Natural killer cell treated with Interleukin-12 subunit alpha and Interleukin-12 subunit beta and Interleukin-15 and Interleukin-18, amount 100 ng/mL, for 72 hours (primary cell): ENCODE measurements at places on chromosomes 7 and 10. TPM values are rescaled to one million over a fixed set of nuclear protein-coding genes. Genes with fewer than 3 reads are reported as not detected.

GRCh38 chr7:10245406-10245805 lies 728.3 kb upstream of the PHF14 start:
- DNase-seq = no peak

- no peak for DNase-seq
These were observed 51.9 kb upstream of the PTN start for GRCh38 chr7:137395420-137395819.

DNA sequence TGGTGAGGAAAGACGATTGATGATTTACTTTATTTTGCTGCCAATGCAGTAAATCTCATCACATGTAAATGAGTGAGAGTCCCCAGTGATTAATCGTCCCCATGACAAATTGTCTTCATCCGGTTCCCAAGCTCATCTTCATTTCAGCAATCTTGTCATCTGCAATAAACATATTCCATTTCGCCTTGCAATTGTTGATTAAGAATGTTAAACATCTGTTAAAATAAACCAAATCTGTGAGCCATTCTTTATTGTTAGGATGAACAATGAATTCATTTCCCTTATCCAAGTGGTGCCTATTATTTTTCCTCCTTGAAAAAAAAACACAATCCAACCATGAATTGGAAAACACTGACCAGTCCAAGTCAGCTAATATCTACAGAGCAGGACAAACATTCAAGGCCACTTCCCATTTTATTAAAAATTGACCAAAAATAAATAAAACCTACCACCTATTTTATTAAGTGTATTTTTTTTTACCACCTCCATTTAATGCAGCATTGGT lies 36.5 kb downstream of the NPS start:
- DNase-seq = no peak

DNA sequence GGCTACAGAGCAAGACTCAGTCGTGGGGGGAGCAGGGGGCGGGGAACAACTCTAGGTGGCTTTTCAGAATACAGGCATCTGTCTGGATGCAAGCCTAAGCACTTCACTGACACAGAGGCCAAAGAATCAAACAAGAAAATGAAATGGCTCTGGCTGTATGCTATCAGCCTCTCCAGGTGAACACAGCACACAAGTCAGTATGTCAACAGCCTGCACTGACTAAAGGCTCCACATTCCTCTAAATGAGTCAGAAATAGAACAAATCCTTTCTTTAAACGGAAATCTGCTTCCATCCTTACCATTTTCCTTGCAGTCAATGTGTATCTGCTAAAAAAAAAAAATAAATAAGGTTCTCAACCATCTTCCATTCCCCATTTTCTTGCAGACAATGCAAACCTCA lies 88.3 kb downstream of the ARMH3 start:
- no peak for DNase-seq

DNA sequence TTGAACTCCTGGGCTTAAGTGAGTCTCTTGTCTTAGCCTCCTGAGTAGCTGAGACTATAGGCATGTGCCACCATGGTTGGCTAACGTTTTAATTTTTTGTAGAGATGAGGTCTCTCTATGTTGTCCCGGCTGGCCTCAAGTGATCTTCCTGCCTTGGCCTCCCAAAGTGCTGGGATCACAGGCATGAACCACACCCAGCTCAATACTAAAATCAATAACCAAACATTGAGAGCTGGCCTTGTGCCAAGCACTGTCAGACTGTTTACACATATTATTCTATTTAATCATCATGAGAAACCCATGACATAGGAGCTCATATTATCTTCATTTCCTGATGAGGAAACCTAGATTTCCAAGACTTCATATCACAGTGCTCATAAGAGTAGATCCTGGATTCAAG lies 251.2 kb downstream of the BAMBI start:
- DNase-seq = no peak

GRCh38 chr7:110375068-110375467 lies 715.9 kb upstream of the LRRN3 start:
- no peak for DNase-seq

DNA sequence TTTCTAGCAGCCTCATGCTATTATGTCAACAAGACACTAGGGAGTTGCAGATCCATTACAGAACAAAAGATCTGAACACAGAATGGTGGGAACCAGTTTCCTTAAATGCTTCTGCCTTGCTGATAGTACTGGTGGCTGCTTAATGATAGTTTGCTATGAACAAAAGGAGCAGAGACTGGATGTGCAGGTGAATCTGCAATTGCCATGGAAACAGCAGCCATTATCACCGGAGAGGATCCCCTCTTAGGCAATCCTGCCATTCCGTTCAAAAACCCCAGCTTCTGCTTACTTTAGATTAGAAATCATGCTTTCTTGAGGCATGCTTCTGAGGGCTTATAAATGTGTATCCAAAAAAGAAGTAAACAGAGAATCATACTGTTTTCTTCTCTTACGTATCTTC lies 80.0 kb upstream of the PRKAR2B start:
- DNase-seq = no peak

Gene FXYD4
- not detected for total RNA-seq

Gene OR2A12
- not detected for total RNA-seq

Gene OR6V1
- not detected for total RNA-seq

Gene STEAP1
- total RNA-seq = 13.2 TPM

Gene LRRN3
- total RNA-seq = 1.4 TPM

Gene INHBA
- total RNA-seq = 1.2 TPM

Gene MYPN
- total RNA-seq = 0.05 TPM

Gene TAS2R41
- not detected for total RNA-seq
